Stimulated activated CD4-positive, alpha-beta T cell treated with anti-CD3 and anti-CD28 coated beads, Interleukin-4, amount 100 ng/mL, for 48 hours (primary cell): ENCODE measurements at places on chromosomes 1 and 21.

DNA sequence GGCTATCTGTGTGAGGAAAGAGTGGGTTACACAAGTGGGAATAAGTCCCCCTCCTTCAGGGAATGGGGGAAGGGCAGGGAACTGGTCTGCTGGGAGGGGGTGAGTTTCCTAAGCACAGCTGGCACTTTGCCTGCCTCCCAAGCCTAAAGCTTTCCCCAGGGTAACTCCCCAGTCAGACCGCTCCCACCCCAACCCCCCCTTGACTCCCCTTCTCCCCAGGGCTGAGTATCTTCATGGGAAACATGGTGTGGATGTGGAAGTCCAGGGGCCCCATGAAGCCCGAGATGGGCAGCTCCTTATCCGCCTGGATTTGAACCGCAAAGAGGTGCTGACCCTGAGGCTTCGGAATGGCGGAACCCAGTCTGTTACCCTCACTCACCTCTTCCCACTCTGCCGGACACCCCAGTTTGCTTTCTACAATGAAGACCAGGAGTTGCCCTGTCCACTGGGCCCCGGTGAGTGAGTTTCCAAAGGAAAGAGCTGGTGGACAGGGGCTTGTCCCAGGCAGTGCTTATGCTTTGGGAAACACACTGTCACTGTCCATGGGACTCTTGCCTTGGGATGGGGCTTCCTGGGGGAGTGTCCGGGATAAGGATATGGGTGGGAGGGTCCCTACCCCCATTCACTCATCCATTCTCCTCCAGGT, 14.9 kb downstream of the MOV10 start:
- DNase-seq, result no peak

GRCh38 chr1:175620376-175620775, 123.0 kb downstream of the TNR start:
- DNase-seq, result no peak

GRCh38 chr21:27454234-27454633, 487.3 kb upstream of the ADAMTS5 start:
- no peak for DNase-seq

- DNase-seq, result no peak
Measured at GRCh38 chr21:42806509-42807140, 72.7 kb downstream of the WDR4 start.

GRCh38 chr1:65109487-65109886, 38.5 kb upstream of the AK4 start:
- DNase-seq, result no peak

- DNase-seq, result no peak
Measured at GRCh38 chr1:197915862-197916499, 1.2 kb upstream of the LHX9 start.

- DNase-seq, result no peak
Measured at GRCh38 chr21:38041493-38041892, 125.2 kb upstream of the KCNJ6 start.

DNA sequence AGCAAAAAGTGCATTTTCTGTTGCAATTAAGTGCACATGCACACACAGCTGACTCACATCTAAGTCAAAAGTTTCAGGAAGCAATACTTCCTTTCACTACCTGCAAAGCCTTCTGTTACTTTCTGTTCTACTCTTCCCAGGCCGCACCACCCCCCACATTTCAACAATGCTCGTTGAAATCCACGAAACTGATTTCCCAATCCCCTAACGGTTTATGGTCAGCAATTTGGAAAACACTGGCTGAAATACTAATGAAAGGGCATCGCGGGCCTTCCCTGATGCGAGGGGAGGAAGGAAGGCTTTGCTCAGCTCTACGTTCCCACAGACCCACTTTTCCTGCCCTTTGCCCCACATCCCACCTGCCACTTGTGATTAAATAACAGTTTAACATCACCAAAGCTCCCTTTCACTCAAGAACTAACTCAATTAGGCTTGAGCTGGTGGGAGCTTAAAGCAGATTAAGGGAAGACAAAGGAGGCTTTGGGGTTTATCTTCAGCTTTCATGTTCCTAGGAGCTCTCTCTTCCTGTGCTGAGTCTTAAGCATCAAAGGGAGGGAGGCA, 243.2 kb upstream of the RAB4A start:
- DNase-seq, result peak; percentile 16

DNA sequence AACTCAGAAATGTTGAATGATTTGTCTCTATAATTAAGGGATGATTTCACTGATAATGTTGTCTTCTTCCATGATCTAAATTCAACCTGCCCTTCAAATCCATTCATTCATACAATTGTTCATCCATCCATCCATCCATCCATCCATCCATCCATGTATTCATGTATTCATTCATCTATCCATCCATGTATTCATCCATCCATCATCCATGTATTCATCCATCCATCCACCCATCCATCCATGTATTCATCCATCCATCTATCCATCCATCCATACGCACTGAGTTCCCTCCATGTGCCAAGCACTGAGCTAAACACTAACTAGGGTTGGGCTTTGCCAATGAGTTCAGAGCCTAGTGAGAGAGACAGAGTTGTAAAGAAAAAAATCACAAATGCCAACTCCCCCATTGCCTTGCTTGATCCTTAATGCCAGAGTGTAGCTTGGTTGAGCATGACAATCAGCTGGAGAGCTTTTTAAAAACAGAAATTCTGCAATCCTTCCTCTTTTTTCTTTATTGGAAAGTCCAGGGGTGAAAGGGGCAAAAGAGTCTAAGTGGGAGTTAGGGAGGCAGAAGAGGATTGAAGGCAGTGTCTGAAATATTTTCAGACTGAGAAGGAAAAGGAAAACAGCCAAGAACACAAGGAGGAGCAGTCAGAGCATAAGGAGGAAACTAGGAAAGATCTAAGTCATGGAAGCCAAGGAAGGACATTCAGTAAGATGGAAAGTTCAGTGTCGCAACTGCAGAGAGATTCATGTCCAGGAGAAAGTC, 92.4 kb upstream of the ERG start:
- DNase-seq, result no peak

- peak; percentile 38 for DNase-seq
Measured at GRCh38 chr21:34967509-34968289, 81.4 kb downstream of the RUNX1 start.

GRCh38 chr1:37035796-37036666, 1.7 kb upstream of the GRIK3 start:
- DNase-seq, result no peak

DNA sequence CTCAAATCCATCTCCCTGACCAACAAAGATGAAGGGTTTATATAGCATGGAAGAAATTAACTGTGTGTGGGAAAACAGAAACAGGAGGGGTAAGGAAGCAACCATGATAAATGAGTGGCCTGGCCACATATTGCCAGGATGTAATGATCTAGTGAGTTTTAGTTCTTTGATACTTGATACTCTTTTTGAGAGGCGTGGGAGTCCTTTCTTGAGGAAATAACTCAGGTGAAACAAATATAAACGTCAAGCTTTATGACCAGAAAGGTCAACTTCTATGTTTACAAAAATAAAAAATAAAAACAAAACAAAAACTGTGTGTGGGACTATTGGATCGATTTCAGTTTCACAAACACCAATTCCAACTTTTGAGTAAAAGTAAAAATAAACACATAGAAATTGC, 860.8 kb upstream of the B3GALT2 start:
- DNase-seq, result no peak

GRCh38 chr1:50271968-50272578, 151.2 kb downstream of the DMRTA2 start:
- DNase-seq, result no peak

GRCh38 chr1:58189453-58189852, 357.1 kb downstream of the OMA1 start:
- no peak for DNase-seq
